ENCODE measurements at places on chromosomes 2 and 18.

GRCh38 chr2:219177552-219178376, at the start of gene RETREG2:
Gene RETREG2 (plus strand): TSS chr2:219178275. CDS start chr2:219178353, 78 bp downstream.
- DNase-seq, result peak; percentile 72

- peak; percentile 39 for DNase-seq
Measured at GRCh38 chr2:213766465-213766901, 482.2 kb downstream of the SPAG16 start.

GRCh38 chr2:212547716-212548454, 9.3 kb upstream of the ERBB4 start:
- DNase-seq, result no peak

GRCh38 chr2:40123746-40124145, 328.1 kb downstream of the SLC8A1 start:
- no peak for DNase-seq

DNA sequence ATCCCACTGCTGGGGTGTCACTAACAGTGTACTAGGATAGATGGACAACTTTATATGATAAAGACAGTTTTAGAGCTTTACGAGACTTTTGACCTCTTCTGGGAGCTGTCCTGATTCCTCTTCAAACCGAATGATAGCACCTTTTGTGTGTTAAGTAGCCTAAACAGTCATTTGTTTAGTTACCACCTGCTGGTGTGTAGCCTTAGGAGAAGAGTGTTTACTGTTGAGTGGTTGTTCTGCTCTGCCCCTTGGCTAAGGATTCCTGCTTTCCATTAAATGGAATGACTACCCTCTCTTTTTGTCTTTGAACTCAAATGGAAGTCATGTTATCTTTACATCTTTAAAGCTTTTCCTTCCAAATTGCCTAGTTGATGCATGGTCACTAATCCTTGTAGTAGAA, 28.0 kb upstream of the MGAT5 start:
- no peak for DNase-seq

DNA sequence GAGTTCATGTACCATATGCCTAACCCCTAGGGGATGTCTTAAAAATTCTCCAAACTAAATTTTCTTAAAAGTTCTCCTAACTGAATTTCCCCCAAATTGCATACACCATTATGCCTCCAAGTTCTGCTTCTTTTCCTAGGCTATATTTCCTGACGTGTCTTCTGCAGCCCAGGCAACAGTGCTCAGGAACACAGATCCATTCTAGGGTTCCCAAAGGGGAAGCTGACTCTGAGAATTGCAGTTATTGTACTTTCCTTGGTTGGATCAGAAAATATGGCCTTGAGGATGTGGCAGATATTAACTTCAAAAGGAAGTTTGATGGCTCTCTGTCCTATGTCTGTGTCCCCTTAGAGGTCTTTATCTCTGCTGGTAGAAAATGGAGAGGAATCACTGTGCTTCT, 124.3 kb downstream of the TMEM17 start:
- DNase-seq, result no peak

DNA sequence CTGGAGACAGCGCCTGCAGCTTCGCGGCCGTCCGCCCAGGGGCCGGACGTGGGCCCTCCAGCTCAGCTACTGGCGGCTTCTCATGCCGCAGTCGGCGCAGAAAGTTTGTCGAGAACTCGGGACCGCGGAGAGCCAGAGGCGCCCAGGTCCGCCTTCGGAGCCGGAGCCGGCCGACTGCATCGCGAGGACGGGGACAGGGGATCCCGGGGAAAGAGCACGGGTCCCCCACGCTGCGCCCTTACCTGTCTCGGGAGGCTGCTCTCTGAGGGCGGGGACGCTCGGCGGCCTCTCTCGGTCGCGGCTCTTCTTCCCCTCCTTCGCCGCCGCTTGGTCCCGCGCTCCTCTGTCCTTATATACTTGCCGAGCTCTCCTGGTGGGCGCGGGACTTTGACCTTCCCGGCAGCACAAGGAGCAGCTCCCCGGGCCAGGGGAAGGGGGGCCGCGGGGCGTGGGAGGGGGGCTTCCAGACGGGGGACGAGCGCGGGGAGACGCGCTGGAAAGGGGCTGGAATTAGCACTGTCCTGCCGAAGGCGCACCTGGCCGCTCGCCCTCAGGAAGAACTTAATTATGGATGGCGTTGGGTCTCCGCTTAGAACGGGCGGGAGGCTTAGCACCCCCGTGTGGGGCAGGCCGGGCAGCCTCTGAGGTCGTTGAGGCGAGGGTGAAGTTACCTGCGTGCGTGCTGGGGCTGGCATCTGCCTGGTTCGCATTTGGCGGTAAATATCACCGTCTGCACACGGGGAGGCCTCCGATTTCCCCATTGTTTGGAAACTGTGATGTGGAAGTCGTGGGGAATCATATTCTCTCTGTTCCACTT, at the start of gene POMC:
Gene POMC, minus strand, starts transcription at position 325 of the 817 bp plus-strand sequence. CDS start 3,808 bp downstream, outside the sequence.
- DNase-seq, result no peak

GRCh38 chr2:111024496-111024895, 96.2 kb upstream of the BCL2L11 start:
- no peak for DNase-seq

GRCh38 chr2:56449449-56449860, 265.7 kb downstream of the CCDC85A start:
- no peak for DNase-seq

DNA sequence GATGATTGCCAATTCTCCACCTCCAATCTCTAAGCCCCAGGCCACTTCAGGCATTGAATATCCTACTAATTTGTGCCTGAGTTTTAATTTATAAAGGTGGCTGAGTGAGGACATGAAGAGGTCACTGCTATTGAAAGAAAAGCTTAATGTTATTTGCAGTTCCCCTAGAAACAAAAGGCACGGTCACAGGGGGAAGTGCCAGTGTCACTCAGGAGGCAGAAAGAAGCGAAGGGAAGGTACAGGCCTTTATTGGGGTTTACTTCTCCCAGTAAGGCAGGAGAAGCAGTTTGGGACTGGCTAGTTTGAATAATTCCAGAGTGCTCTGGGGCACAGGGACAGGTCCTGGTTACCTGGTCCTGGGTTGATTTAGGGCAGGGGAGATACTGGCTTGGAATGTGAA, 1.7 kb upstream of the ABHD1 start:
- DNase-seq, result no peak

GRCh38 chr2:158179660-158180059, 78.0 kb downstream of the UPP2 start:
- DNase-seq, result no peak

- no peak for DNase-seq
Measured at GRCh38 chr2:139730197-139730596, 950.0 kb upstream of the NXPH2 start.

DNA sequence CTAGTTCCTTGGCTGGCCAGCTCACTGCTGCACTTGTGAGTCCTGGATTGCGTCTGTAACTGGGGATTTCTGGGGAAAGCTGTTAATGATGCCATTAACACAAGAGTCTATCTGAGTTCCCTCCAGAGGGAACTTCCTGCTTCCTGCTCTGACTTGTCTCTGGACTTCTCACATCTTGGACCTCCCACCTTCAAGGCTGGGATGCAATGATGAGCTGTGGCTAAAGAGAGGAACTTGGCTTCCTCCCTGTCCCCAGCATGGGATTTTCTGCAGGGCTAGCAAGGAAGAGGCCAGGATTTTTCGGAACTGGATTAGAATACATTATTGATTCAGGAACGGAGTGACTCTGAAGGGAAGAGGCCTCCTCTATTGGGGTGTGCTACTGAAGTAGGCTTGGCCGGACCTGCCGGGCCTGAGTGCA, 155.5 kb downstream of the CLIP4 start:
- no peak for DNase-seq

GRCh38 chr2:134360745-134361487, 107.0 kb downstream of the MGAT5 start:
- DNase-seq, result no peak

DNA sequence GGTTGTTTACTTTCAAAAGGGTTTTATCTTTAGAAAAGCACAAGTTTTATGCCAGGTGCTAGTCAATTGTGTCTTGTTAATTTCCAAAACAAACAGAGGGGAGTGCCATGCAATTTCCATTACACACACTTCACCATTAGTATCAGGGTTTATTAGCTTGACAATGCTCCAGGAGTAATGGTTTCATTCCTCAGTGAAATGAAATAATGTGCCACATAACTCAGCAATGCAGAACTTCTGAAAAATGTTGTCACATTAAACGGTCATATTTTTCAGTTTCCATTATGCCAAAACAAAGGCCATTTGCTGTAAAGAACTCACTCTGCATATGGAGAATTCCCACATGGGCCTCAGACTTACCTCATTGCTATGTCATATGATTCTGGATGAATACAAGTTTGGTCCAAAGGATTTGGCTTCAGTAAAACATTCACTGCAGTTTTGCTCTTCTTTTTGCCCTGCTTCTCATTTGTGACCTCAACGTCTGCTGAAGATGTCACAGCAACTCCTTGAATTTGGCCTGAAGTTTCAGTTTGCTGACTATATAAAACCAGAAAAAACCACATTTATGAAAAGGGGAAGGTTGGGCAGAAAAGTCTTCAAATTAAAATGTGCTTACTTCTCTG, 198.2 kb downstream of the SRBD1 start:
- no peak for DNase-seq

GRCh38 chr2:21118302-21118920, 5.4 kb upstream of the TDRD15 start:
- DNase-seq, result no peak

DNA sequence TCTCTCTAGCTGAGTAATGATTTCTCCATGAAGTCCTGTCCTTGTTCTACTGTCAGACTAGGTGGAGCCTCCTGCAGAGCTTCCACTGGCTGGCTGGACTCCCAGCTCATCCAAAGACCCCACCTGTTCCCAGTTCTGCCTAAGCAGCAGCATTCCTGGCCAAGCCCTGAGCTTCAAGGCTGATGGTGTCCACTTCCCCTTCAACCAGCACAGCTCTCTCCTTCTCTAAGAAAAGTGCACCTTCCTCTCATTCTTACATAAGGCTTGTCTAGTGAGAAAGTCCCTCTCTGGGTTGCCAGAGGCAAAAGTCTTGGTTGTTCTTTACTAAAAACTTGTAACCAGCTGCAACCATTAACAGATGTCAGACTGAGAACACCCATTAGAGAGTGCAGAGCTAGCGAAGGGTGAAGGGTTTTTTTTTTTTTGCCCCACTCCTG, 58.9 kb downstream of the CXCR4 start:
- DNase-seq, result peak; percentile 25

DNA sequence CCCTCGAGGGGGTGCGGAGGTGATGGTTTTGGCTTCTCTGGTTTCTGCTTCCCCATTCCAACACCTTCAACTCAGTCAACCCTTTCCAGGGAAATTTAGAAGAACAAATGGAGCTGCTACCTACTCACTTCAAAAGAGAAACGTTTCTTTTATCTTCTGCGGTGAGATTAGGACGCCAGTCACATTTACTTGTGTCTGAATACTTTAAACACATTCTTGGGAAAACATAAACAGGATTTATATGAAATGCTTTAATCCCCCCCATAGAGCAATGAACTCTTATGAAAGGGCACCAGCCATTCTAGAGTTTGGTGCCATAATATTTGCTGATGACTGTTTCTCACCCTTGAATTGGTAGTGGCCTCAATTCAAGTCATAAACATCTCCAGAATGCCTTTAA, 253.2 kb upstream of the APCDD1 start:
- DNase-seq, result no peak

- no peak for DNase-seq
Measured at GRCh38 chr18:50286391-50287027, 983 bp downstream of the CXXC1 start.

DNA sequence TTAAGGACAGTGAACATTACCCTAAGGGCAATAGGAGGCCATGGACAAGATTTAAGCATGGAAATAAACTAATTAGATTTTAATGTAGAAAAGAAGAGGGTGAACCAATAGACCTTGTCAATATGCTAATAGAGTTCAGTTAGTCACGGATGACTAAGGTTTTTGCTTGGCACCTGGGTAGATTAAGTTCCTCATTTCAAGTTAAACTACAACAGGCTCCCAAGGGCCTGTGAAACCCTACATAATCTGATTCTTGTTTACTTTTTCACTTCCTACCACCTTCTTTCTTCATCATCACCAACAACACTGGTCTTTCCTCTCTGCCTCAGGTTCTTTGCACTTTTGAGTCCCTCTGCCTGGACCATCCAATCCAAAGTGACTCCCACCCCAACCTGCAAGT, 14.8 kb downstream of the SP110 start:
- no peak for DNase-seq

DNA sequence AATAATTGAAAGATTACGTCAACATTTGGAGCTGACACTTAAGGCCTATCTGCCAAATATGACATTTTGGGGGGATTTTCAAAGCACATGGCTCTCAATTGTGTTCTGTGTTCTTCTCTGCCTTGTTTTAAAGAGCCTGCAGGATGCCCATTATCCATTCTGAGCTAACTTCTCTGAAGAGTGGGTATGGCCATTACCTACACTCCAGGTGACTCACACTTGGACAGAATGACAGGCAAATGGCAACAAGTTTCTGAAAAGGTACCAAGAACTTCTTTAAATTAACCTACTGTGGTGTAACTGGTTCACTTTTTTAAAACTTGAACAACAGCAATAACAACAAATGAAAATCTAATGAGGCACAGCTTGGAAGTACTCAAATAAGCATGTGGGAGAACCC, 834.9 kb upstream of the SLC39A10 start:
- no peak for DNase-seq

DNA sequence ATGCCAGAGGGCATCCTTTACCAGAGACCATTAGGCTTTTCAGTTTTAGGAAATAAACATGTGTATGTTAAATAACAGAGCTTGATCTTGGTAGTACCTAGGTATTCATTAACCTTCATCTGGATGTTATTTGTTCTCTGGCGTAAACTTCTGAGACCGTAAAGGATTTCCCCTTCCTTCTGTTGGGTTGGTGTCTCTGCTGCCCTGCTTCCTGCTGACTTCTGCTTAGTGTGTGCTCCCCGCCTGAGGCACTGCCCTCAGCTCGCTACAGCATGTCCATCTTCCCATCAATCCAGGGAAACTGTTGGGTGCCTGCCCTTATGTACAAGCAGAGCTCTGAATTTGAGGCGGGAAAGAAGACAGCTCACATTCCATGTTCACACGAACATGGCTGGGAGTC, 177.9 kb downstream of the TPGS2 start:
- no peak for DNase-seq

DNA sequence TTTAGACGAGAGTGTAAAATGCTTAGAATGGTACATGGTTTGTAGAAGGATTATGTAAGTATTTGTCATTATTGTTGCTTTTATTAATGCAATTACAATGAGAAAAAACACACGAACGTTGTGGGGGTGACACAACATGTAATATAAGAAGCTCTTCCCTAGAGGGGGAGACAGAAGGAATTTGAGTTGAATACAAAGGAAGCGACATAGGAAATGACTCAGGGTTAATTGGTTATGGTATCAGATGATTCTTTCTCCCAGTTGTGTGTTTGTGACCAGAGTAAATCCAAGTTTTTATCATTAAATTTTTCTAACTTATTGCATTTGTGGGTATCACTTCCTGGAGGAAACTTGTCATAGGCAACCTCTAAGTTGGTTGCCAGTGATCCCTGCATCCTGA, 625.6 kb upstream of the CDH2 start:
- DNase-seq, result no peak

- DNase-seq, result no peak
Measured at GRCh38 chr18:73462092-73462491, 594.3 kb upstream of the NETO1 start.
